Activated T-cell treated with anti-CD3 and anti-CD28 coated beads, Interleukin-2, amount 50 U/mL, for 24 hours (primary cell): ENCODE measurements at places on chromosomes 6 and 20.

GRCh38 chr6:69106511-69106910, 471.4 kb downstream of the ADGRB3 start:
- no peak for DNase-seq

DNA sequence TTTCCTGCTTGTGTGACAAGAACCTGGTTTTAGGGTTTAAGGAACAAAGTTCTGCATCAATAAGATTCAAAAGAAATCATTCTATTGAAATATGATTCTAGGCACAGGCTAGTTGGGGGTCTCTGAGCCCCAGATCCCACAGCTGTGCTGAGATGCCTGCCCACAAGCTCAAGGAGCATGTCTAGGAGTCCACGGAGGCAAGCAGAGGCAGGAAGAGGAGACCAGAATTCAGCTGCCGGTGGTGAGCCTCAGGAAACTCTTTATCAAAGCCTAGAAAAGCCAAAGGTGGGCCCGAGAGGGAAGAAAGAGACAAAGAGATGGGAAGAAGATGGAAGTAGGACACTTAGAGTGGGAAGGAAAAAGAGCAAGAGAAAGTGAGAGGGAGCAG, 40.7 kb upstream of the DDR1 start:
- no peak for DNase-seq

- no peak for DNase-seq
These were observed at the start of gene HDGFL1 for GRCh38 chr6:22569281-22570184. Gene HDGFL1, plus strand, starts transcription at chr6:22569566. Its CDS starts 10 bp downstream, at chr6:22569576.

- DNase-seq = no peak
These were observed 4.9 kb upstream of the LYRM2 start for GRCh38 chr6:89643406-89643805.

- no peak for DNase-seq
These were observed 36.5 kb downstream of the TBPL1 start for GRCh38 chr6:133989525-133989924.
